ENCODE measurements at places on chromosomes 2 and 18.

DNA sequence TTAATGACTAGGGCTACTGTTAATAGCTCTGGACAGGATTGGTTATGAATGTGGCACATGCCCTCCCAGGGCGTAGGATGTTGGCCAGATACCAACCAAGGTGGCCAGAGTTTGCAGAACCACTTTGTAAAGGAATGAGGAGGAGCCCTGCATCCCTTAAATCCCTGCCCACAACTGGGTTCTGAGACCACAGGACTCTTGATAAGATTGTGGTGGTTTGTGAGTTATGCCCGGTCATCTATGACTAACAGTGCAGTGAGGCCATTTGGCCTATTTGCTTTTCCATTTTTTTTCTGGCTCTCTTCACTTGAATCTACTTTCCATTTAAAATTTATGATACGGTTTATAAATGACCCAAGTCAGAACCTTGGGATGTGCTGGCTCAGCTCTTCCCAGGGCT lies 294.5 kb downstream of the PRKCE start:
- DNase-seq, result no peak

DNA sequence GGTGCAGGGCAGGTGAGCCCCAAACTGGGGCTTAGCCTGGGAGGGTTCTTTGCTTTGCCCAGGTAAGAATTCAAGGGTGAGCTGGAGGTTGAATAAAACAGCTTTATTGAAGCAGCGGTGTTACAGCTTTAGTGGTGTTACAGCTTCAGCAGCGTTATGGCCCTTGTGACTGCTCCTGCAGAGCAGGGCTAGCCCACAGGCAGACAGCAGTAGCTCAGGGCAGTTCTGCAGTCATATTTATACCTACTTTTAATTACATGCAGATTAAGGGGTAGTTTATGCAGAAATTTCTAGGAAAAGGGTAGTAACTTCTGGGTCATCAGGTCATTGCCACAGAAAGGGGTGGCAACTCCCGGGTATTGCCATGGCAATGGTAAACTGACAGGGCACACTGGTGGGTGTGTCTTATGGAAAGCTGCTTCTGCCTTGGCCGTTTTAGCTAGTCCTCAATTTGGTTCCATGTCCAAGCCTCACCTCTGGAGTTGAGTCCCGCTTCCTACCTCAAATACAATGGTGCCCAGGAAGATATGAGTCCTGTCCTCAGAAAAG lies 78.2 kb downstream of the THNSL2 start:
- DNase-seq, result no peak

- DNase-seq, result no peak
These were observed 25.3 kb downstream of the NABP1 start for GRCh38 chr2:191703079-191703725.

GRCh38 chr18:67216846-67217245 lies 299.7 kb downstream of the DSEL start:
- DNase-seq, result no peak

DNA sequence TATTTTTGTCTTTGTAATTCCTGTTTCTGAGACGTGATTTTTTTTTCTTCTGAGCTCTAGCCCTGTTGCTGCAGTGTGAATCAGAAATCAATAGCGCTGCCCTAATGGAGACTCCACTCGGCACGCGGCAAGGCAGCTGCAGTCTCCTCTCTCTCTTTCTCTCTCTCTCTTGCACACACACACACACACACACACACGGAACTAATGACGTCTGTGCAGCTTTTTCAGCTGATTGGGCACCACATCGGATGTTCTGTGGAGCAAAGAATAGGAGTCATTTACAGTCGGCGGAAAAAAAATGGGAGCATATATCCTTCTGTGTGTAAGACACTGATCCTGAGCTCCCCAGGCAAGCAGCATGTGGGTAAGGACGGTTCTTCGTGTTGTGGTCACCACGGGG lies 2.0 kb upstream of the MYT1L start:
- DNase-seq, result no peak

GRCh38 chr2:72423756-72424155 lies 276.1 kb upstream of the CYP26B1 start:
- no peak for DNase-seq

GRCh38 chr18:35754464-35754863 lies 172.9 kb downstream of the GALNT1 start:
- DNase-seq, result no peak

DNA sequence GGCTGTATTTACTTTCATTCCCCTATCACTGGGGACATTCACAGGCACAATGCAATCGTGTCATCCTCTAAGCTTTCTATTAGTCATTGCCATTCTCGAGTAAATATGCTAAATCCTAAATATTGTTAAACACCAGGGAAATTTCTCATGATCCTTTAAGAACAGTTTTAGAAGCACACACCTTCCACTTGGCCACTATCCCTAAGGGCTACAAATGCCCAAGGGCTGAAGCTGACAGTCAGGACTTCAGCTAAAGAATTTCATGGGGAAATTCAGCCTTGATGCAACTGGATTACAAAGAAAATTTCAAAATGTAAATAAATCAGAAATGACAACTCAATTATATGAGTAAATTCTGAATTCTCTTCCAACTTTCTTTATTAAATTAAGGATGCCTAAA lies 163.1 kb upstream of the PID1 start:
- DNase-seq, result no peak

- no peak for DNase-seq
These were observed 10.9 kb downstream of the FEZ2 start for GRCh38 chr2:36587101-36587500.

DNA sequence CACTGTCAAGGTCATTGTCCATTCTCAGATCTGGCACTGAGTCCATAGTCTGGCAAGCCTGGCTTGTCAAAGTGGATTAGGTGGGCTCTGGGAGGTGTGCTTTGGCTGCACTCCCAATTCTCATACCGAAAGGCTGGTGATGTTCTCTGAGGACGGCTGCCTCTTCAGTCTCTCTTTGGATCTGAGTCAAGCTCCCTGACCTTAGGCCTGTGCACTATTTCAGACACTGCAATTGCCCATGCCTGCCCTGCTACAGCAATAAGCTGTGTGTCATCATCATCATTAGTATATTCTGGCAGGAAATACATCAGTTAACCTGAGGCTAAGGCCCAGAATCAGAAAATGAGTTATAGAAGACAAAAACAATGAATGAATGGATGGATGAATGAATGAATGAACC lies 1.6 kb upstream of the SLC5A7 start:
- DNase-seq, result no peak

DNA sequence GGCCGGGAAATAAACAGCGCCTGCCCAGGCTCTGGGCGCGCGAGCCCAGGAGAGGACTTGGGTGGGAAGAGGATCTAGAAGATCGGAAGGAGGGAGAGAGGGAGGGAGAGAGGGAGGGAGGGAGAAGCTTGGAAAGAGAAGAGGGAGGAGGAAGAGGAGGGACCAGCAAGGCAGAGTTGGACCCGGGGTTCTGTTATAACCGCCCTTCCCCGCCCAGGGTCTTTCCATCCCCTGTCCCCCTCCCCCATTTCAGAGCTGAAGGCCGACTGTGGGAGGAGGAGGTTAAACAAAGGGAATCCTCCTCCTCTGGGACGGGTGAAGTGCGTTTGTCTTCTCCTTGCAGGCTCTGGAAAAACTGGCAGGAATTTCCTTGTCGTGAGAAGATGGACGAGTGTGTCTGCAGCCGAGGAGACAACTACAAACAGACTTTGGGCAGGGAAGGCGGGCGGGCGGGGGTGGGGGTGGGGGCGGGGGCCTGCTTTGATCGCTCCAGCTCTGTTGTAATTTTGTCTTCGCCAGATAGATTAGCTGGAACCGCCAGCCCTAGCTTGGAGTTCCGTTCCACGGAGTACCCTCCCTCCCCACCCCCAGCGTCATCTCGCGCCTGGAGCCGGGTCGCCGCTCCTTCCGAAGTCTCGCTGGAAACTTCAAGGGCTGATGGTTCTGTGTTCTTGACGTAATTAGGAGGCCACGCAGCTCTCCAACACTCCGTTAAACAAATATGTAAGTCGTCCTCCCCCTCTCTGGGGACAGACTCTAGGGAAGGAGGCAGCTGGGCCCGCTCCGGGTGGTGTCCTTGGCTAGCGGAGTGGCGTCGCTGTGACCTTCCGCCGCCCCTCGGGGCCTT lies 6.4 kb upstream of the SP9 start:
- DNase-seq, result no peak

- DNase-seq, result no peak
These were observed 787.9 kb downstream of the CPS1 start for GRCh38 chr2:211344289-211344688.

DNA sequence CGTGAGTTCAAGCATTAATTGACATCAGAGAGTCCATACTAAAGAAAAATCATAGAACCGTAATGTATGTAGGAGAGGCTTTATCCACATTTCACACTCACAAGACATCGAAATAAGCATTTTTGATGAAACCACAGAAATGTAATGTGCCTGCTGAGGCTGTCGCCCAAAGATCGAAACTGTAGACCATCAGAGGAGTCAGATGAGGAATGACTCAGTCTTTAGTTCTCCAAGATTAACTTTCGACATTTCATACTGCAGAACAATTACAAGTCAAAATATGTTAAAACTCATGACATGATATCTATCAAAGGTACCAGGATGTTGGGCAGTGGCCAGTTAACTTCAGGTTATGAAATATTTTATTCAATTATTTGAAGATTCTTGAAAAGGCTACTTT lies 79.6 kb downstream of the RAB31 start:
- no peak for DNase-seq

- DNase-seq, result no peak
These were observed 117.6 kb downstream of the METTL8 start for GRCh38 chr2:171316220-171316619.

DNA sequence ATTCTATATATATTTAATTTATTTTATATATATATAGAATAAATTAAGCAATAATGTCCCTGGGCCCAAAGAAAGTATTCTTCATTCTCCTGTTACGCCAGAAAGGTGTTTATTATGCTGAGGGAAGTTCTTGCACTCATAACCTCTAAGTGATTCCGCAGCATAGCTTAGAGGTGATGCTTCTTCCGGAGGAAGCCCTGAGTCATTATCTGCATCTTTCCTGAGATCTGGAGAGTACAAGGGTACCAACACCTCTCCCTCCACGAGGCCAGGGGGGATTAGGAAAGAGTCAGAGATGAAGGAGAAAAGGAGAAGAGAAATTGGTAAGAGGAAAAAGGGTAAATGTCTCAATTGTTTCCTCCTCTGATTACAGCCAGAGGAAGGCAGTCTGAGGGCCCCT lies 43.1 kb upstream of the RTN4 start:
- DNase-seq, result no peak

DNA sequence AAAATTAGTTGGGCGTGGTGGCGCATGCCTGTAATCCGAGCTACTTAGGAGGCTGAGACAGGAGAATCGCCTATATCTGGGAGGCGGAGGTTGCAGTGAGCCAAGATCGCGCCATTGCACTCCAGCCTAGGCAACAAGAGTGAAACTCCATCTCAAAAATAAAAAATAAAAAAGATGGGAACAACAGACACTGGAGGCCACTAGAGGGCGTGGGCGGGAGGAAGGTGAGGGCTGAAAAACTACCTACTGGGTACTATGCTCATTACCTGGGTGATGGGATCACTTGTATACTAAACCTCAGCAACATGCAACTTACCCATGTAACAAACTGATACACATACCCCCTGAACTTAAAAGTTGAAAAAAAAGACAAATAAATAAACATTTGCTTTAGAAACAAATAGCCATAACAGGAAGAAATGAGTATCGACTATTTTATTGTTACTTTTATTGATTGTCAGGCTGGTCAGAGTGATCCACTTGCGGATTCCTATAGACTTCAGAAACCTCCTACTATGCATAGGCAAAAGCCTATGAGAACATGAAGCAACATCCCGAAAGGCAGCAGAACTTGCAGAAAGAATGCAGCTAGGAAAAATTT lies 61.0 kb downstream of the TMEM163 start:
- no peak for DNase-seq

DNA sequence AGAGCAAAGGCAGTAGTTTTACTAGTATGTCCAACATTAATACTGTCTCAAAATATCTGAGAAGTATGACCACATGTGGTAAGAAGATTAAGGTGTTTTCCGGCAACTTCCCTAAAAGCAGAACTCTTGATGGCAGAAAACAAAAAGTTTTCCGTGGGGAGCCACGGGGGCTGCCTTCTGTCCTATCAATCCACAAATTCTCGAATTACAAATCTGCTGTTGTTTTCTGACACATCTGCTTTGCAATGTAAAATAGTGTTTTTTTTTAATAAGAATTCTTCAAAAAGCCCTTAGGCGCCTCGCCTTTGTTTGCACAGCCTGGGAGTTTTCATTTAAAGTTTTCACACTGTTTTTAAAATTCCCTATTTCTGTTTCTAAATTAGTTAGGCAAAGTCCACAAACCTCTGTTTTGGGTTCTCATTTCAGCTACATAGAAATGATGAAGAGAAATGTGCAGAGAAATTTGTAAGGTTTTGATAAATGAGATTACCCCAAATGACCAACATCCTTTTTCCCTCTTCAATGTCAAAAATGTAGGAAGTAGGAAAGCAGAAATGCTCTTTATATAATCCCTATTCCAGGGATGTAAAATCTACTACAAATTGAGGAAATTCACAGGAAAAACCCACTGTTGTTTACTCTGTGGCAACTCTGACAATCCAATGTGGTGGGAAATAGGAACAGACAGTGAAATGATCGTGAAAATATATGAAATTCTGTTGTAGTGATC lies 385.8 kb downstream of the ZEB2 start:
- DNase-seq, result no peak

DNA sequence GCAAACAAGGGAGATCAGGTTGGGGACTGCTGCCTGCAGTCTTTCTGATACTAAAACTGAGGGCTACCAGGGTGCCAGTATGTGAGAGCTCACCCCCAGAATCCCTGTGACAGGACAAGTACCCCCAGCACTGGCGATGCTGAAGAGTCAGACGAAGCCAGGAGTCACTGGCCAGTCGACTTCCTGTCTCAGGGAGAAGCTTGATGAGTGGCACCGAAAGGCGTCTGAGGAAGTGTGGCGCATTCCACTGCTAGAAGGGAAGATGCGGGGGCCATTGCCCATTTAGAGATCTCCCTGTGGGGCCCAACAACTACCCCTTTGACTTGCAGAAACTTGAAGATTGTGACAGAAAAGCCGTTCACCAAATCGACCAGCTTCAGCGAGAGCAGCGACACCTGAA lies 22.0 kb downstream of the MXD1 start:
- DNase-seq, result no peak

DNA sequence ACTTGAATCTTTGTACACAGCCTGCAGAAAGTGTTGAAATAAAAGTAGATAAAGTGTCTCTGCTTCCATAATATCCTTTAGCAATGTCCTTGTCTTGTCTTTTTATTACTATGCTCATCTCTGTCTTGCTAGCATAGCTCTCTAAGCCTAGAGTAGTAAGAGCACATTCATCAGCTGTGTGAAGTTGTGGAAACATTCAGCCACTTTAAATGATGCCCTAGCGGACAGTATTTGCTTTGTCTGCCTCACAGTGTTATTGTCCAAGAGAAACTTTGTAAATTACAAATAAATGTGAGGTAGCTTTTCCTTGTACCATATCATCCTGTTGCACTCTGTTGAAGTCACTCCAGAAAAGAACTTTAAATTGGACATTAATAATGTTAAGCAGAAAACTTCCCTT lies 60.3 kb upstream of the TTC21B start:
- DNase-seq, result no peak

- DNase-seq, result no peak
These were observed 197.2 kb downstream of the HDAC4 start for GRCh38 chr2:239203443-239204135.
